Astrocyte (in vitro differentiated cells and primary cell): ENCODE measurements at places on chromosomes 3 and 15. TPM values are rescaled to one million over a fixed set of nuclear protein-coding genes. Genes with fewer than 3 reads are reported as not detected.

Gene C3orf85
- not detected in 2 replicates for total RNA-seq

Gene B3GALNT1
- 11.1 and 12.8 TPM in 2 replicates for total RNA-seq

Gene PFKFB4
- total RNA-seq = 27.5 and 27.8 TPM in 2 replicates

Gene SLITRK3
- total RNA-seq = 0.07 TPM in 1 of 2 replicates, not detected in the other

Gene NME9
- 0.54 and 0.62 TPM in 2 replicates for total RNA-seq

Gene RAB6B
- 60.5 and 61.8 TPM in 2 replicates for total RNA-seq

Gene CLDN18
- total RNA-seq = not detected in 2 replicates

Gene TRAK1
- 52.3 and 56.2 TPM in 2 replicates for total RNA-seq

Gene EHHADH
- total RNA-seq = 4.4 and 4.7 TPM in 2 replicates
